ENCODE measurements at places on chromosomes 1 and 21.

DNA sequence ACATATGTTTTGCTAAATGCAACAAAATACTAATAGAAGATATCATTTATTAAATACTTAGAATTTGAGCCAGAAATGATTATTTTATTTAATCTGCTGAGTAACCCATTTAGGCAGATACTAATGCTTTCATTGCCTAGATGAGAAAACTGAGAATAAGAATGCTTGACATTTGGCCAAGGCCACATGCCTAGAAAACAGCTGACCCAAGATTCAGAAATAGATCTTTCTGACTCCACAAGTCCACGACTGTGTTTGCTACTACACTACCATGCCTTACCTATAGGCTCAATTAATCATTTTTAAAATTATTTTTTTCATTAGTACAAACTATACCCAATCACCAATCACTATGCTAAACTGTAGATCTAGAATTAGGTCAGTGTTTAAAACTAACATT lies 129.7 kb downstream of the ATP1B1 start:
- no peak for DNase-seq

GRCh38 chr1:215418876-215419447 lies 148.1 kb upstream of the KCTD3 start:
- no peak for DNase-seq

DNA sequence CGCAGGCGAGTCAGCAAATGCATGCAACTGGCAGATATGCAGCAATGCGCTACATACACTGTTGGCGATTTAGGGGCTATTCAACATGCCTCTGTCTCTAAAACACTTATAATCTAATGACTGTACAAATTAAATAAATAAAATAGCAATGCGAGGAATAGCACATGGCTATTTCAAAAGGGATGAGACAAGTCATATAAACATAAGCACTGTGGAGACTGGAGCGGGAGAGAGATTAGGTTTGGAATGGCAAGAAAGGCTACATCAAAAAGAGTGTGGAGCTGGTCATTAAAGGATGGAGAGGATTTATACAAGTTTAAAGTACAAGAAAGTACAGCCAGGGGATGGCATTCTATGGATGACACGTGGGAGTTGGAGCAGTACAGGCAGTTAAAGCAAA lies 523.5 kb upstream of the CAMK1G start:
- no peak for DNase-seq

DNA sequence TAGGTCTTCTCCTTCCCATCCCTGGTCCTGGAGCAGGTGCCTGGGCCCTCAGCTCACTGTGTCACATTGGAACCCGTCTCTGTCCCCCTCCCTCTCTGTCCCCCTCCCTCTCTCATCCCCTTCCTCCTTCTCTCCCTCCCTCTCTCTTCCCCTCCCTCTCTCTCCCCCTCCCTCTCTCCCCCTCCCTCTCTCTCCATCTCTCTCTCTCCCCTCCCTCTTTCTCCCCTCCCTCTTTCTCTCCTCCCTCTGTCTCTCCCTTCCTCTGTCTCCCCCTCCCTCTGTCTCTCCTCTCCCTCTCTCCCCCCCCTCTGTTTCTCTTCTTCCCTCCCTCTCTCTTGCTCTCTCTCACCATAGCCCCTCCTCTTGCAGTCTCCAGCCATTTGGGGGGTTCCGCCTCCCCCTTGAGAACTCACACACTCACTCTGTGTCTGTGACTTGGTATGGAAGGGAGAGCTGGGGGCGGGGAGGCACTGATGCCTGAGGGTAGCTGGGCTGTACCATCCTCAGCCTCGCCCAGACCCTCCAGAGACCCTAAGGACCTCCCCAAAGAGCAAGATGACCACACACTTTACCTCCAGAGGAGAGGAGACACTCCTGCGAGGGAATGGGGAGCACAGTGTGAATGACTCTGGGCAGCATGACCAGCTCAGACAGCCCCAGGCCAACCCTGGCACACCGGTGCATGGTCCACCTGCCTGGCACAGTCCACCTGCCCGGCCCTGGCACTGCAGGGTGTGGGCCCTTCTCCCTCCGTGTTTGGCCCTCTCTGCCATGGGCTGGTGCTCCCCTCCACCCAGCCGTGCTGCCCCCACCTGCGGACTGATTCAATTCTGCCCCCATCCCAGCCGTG lies 102.8 kb upstream of the ARHGEF16 start:
- no peak for DNase-seq

DNA sequence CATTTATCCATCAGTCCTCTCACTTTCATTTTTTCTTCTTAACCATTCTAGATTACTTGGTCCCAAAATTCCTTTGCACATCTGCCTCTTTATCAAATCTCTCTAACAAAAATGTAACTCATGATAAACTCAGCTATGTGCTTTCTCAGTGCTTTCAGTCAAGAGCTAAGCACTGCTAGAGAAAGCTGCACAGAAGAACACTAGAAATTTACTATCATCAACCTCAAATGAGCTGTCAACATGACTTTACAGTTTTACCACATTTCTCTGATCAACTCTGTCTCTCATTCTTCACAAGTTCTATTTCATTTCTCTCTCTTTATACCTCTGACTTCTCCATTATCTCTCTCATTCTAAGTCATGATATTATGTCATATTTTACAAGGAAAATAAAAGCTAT lies 54.2 kb upstream of the PRKACB start:
- DNase-seq: no peak

- no peak for DNase-seq
These were observed 13.9 kb downstream of the MEF2D start for GRCh38 chr1:156486421-156487344.

GRCh38 chr1:184820218-184820750 lies 65.6 kb upstream of the EDEM3 start:
- DNase-seq: no peak

DNA sequence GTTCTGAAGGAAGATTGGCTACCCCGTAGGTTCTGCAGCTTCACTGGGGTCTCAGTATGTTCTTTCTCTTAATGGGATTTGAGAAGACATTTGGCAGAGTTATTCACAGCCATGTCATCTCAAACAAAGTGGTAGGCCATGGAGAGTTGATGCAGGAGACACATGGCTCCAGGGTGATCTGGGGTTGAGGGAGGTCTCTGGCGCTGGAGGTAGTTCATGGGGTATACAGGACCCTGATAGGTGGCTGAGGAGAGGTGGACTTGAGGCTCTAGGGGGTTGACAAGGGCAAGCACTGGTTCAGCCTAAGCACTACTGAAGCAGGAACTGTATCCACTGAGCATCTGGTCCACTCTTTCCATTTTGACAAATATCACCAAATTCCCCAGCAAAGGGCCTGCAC lies 100.4 kb downstream of the C1orf94 start:
- DNase-seq: no peak
